ENCODE measurements at places on chromosomes 2 and 18.

- no peak for DNase-seq
These were observed 241.3 kb downstream of the RBM43 start for GRCh38 chr2:151020411-151020810.

DNA sequence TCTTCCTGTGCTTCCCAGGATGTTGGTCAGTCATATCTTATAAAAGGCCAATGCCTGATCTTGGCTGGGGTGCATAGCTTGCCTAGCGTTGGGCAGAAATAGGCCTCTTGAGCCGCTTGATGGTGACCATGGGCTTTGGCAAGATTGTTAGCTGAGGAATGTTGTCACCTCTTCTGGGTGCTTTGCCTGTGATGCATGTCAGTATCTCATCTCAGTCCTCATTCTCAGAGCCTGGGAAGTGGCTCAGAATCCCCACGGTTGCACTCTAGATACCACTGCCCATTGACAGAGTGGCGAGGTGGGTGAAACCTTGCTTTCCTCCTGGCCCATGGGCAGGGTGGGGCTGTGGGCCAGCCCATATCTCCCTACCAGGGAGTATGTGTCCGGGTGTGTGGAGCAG, 79.2 kb upstream of the MGAT5 start:
- DNase-seq: no peak

- DNase-seq: no peak
These were observed 60.5 kb upstream of the PXDN start for GRCh38 chr2:1804865-1805264.

DNA sequence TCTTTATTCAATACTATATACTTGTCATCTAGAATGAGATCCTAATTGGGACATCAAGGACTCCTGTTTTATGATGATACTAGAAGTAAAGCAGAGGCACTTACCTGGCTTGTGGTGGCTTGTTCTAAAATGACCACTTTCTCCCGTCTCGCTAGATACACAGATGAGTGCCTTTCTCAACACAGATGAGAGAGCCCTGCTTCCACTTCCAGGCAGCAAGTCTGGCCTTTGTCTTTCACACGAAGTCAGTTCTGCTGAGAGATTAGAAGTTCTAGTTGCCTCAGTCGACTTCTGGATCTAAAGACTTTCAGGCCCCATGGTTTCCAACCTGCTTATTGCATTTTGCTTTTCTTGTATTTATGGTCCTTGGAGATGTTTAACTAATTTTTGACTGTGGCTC, 70.3 kb downstream of the PPP1R1C start:
- no peak for DNase-seq

DNA sequence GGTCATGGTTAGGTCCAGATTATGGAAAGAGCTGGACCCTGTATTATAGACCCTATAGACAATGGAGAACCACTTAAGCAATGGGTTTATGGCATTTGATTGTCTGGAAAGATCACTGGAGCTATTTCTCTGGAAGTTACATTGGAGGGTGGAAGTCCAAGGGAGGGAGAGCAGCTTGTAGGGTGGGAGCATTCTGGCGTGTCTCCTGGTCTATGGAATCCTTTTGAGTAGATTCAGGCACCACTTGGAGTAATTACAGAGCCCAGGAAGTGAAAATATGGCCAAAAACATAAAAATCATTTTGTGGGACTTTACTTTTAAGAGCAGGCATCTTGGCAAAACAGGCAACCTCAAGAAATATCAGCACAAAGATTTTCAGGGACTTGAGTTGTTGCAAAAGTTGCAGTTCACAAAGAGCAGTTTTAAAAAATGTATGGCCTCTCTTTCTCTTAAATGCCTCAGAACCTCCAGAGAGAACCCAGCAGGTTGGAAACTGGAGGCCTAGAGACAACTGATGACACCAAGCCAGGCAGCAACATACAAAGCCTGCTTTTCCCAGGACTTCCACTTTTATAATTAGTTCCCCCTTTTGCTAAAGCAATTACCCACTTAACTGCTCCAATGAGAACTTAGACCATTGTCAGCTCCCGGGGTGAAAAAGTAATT, 331.0 kb downstream of the MYCN start:
- no peak for DNase-seq
